ENCODE measurements at places on chromosomes 4 and X.

DNA sequence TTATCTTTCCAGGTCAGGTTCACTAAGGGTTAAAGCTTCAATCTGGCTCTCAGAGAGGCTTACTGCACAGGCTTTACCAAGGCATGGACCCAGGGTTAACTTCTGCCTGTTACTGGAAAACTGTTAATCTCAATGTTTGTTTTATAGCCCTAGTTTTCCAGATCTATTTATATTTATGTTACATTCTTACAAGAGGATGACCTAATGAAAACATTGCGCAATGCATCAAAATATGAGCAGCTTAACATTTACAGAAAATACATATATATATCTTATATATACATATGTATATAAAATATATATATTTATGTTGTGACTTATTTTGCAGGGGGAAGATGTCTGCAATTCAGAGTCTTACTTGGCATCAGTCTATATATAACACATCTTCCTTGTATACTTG lies 112.3 kb downstream of the PCDH19 start:
- no peak for DNase-seq

DNA sequence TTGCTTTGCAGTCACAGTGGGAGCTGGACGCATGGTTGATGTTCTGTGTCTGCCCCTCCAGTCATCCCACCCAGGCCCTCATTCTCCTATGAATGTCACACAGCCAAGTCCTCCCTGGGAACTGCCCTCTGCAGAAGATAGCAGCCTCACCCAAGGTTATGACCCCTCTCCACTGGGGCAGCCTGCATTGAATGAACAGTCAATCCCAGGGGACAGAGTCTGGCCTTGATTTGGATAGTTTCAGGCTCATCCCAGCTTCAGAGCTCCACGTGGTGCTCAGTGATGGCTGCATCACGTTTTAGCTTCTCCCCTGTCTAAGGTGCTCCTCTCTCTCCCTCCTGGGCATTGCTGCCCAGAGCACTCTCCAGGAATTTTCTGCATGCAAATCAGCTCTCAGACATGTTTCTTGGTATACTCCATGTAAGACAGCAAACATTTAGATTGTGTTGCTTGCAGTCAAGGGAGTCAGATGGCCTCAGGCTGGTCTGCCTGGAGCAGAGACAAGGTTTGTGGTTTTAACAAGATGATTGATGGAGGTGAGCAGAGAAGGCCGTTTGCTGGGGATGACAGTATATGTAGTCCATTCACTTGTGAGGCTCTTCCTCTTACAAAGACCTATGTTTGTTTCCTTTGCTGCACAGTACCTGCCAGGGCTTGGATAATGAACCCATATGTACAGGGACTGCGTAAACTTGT lies 56.1 kb upstream of the MSX1 start:
- no peak for DNase-seq

DNA sequence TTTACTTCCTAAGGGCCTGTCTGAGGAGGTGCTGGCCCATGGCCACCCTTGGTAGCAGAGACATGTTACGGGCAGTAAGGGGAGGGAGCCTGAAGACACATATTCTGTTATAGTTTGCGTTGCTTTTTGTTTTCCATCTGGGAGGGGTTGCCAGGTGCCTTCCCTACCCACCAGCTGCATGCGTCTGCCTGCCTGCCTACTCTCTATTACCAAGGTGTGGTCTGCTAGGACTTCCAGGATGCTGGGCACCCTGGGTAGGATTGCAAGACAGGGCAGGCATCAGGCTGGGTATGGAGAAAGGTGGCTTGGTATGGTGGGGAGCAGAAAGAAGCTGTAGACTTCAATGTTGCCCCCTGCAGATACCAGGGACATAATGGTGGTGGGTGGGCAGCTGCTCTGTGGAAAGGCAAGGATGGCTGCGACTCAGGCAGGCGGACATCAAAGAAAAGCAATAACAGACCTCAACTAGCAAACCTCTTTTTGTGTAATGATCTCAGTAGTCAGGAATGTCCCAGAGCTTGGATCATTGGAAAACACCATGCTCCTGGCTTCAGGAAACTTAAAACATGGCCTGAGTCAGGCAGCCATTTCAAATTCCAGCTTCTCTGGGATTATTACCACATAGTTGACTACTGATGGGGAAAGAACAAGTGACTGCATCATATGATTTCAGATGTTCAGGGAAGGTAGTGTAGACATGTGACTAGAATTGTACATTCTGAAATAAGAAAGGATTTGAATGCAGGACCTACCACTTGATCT lies 67.8 kb downstream of the HOPX start:
- peak; percentile 44 for DNase-seq

DNA sequence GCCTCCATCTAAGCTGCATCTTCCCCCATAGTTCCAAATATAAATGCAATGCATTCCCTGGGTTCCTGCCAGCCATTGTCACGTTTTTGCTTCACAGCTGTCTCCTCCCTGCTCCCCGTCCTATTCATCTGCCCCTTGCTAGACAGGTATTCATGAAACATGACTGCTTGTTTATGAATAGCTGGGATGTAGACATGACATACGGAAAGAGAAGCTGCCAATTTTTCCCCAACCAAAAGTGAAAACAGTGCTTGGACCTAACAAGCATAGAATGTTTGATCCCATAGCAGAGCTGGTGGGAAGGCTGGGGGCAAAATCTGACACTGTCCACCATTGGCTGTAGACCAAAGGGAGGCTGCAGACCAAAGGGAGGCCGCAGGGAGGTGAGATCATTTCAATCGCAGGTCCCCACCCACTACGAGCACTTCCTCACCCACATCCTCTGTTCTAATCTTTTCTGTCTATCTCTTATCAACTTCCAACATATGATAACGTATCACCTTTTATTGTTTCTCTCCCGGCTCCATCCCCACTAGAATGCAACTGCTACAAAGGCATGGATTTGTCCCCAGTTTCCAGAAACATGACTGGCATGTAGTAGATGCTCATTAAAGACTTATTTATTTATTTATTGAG lies 8.5 kb upstream of the GYG2 start:
- no peak for DNase-seq

DNA sequence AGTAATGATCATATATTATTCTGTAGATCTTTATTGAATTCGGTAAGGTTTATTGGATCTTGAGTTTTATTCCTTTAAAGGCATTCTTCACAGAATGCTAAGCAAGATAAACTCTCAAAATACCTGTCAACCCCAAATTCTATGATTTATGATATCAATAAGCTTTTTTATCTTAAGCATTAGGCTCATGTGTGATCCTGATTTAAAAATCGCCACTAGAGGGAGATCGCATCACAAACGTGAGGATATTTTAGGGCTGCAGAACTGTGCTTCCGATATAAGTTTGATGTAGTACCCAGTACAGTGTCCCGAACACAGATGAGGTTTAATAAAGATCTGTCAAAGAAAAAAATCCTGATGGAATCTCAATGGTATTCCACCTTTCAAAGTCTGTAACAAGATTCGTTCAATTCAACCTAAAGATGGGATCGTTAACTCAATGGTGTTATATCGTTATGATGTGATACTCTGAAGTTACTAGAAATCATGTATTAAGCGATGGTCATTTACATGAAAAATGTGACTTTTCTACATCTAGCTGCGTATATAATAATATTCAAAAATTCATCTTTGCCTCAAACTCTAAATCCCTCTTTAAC lies 169.0 kb downstream of the CORIN start:
- peak; percentile 36 for DNase-seq

DNA sequence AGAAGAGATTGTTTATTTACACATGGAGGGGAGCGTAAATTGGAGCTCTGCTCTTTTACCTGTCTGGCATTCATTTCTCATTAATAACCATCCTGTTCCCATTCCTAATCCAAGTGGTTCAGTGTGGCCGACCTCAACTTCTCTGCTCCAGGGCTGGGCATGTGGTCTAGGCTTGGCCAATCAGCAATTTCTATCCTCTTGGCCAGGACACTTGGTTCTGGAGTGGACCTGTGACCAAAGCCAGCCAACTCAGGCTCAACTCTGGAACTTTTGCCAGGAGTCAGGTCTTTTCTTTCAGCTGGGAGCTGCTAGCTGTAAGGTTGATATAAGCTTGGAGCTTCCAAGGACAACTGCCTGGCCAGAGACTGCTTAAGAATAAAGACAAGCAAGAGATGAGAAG lies 15.6 kb upstream of the RASL11B start:
- DNase-seq: no peak
